NCI-H226 (cell line): ENCODE measurements at places on chromosomes 11 and 22.

DNA sequence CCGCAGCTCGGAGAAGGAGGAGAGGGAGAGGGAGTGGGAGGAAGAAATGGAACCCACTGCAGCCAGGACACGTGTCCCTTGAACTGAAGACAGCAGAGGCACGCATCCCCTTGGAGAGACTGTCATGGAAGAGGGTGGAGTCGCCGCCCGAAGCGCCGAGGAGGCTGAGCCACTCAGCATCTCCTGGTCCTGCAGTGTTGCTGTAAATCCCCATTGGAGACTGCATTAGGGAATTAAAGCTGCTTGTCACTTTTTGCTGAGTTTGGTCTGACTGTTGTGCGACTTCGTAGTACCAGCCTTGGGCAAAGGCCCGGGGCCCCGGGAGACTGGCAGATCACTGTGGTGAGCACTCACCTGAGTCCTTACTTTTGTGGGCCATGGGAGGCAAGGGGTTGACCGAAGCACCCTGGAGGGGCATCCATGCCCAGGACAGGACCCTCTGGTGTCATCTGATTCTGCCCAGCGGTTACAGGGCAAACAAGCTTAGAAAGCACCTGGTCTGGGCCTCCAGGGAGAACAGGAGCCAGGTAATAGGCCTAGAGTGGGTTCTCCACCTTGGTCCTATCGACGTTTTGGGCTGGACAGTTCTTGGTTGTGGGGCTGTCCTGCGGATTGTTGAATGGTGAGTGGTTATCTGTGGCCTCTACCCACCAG is 797 bp downstream of the VPREB1 start:
- no peak for DNase-seq

GRCh38 chr11:65445101-65445603 is 22.6 kb downstream of the NEAT1 start:
- DNase-seq = peak; percentile 10

GRCh38 chr11:115579181-115579825 is 75.1 kb upstream of the CADM1 start:
- no peak for DNase-seq

GRCh38 chr11:10444725-10445315 is 10.2 kb upstream of the AMPD3 start:
- DNase-seq = no peak

- DNase-seq = no peak
Observed at GRCh38 chr11:118527109-118527508, at the start of gene TTC36. TTC36 (plus strand) TSS chr11:118527474; CDS start chr11:118527495, 21 bp downstream.

DNA sequence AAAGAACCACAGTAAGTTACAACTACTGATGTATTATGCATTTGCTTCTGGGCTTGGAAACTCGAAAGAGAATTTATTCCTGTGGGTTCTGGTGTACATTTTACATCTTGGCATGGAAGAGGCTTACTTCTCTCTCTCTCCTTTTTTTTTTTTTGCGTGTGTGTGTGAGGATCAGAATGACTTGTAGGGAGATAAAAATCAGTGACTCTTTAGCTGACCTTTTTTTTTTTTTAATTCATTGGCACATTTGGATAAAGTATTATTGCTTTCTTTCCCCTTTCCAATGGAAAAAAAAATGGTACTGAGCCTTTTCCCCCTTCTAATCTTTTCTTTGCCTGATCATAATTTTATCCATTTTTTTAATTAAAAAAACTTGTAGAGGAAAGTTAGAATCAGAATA is 43.5 kb downstream of the EXT2 start:
- no peak for DNase-seq

GRCh38 chr11:47791774-47792430 is 24.8 kb upstream of the FNBP4 start:
- no peak for DNase-seq

DNA sequence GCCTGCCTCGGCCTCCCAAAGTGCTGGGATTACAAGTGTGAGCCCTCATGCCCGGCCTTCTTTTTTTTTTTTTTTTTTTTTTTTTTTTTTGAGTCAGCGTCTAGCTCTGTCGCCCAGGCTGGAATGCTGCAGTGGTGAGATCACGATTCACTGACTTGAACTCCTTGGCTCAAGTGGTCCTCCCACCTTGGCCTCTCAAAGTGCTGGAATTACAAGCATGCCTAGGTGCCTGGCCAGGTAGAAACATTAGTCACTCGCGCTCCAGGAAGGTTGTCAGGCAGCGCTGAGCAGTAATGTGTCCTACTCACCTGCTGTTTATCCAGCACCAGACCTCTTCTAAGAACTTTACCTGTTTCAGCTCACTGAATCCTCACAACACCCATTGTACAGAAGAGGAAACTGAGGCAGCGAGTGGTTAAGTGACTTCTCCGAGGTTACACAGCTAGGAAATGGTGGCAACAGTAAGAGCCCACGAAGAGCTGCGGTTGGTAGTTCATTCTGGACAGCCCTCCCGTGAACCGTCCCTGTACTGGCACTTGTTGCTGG is 496 bp upstream of the CST6 start:
- peak; percentile 92 for DNase-seq

- DNase-seq = no peak
Observed at GRCh38 chr11:64251016-64251752, at the start of gene PLCB3. PLCB3 (plus strand) TSS chr11:64251530; CDS start chr11:64251650, 120 bp downstream.

GRCh38 chr11:43989162-43989981 is 46.9 kb downstream of the C11orf96 start:
- DNase-seq = no peak

DNA sequence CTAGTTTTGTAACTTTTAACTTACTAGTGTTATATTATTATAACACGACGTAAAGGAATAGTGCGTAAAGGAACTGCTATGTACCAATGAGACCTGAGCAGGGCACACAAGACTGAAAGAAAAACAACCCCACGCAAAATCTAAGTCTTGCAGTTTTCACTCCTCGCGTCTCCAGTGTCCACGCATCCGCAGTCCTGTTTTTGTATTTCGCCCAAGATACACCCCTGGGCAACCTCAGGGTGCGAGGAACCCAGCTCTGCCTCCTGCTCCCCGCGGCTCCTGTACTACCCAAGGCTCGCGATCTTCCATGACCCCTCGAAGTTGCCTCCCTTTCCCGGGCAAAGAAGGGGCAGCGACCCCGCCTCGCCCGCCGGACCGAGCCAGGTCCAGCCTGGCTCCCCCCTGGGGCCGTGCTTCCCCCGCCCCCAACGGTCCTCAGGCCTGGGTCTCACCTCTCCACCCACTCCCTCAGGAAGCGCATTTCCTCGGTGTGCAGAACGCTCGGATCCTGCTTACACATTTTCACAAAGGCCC is 393 bp downstream of the ST13 start:
- no peak for DNase-seq

- peak; percentile 62 for DNase-seq
Observed at GRCh38 chr11:47886096-47886495, 37.9 kb upstream of the NUP160 start.
